Activated CD4-positive, alpha-beta memory T cell treated with anti-CD3 and anti-CD28 coated beads for 36 hours (primary cell): ENCODE measurements at places on chromosomes 4 and X. TPM values are rescaled to one million over a fixed set of nuclear protein-coding genes. Genes with fewer than 3 reads are reported as not detected.

DNA sequence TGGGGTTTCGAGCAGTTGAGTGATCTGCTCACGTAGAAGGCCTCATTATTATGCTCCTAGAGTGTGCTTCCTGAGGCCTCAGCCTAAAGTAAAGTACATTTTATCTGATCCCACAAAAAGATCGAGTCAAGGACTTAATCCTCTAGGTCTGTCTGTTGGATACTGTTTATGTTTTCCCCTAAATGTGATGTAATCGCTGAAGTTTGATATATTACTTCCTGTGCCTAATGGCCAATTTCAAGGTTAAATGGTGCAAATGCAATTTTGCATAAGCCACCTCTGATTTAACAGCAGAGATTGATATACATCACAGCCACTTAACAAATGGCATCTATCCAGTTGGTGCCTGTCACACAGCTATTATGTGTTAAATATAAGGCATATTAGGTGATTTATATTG lies 19.4 kb upstream of the SERTM2 start:
- no peak overlapping the region for H3K4me3 ChIP-seq
- no peaks in the 10 kb centered on the region for H3K4me1 ChIP-seq
- H3K36me3 ChIP-seq, result no peaks in the 10 kb centered on the region
- no peak overlapping the region for H3K27ac ChIP-seq
- no peak for DNase-seq

GRCh38 chrX:154000051-154000450 lies 19.7 kb downstream of the IRAK1 start:
- H3K27me3 ChIP-seq, result no peaks in the 10 kb centered on the region
- H3K36me3 ChIP-seq, result peaks cover 3% of the 10 kb centered on the region
- peaks cover 11% of the 10 kb centered on the region for H3K4me1 ChIP-seq
- H3K4me3 ChIP-seq, result no peak overlapping the region
- H3K27ac ChIP-seq, result no peak overlapping the region
- no peak for DNase-seq

DNA sequence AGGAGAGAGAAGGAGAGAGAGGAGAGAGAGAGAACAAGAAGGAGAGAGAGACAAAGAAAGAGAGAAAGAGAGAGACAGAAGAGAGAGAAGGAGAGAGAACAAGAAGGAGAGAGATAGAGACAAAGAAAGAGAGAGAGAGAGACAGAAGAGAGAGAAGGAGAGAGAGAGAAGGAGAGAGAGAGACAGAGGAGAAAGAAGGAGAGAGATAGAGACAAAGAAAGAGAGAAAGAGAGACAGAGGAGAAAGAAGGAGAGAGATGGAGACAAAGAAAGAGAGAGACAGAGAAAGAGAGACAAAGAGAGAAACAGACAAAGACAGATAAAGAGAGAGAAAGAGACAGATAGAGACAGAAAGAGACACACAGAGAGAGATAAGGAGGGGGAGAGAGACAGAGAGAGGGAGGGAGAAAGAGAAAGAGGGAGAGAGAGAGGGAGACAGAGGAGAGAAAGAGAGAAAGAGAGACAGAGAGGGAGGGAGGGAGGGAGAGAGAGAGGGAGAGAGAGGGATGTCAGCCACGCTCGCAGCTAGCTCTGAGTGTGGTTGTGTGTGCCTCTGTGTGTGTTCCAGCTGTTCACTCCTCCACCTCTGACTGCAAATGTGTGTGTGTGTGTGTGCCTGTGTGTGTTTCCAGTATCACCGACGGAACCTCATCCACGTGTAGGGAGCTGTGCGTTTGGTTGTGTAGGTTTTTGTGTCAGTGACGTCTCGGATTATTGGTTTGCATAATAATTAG lies 105.8 kb downstream of the CRLF2 start:
- H3K4me3 ChIP-seq, result no peak overlapping the region
- H3K4me1 ChIP-seq, result peaks cover 2% of the 10 kb centered on the region
- H3K36me3 ChIP-seq, result no peaks in the 10 kb centered on the region
- no peak for DNase-seq
- no peak overlapping the region for H3K27ac ChIP-seq

- H3K4me3 ChIP-seq, result peak overlapping the region; percentile 41
- DNase-seq, result peak; percentile 65
- no peaks in the 10 kb centered on the region for H3K27me3 ChIP-seq
- peak overlapping the region; percentile 86 for H3K27ac ChIP-seq
These were observed 22.4 kb upstream of the HPSE start for GRCh38 chr4:83356899-83357661.

- DNase-seq, result no peak
- no peak overlapping the region for H3K27ac ChIP-seq
- no peaks in the 10 kb centered on the region for H3K36me3 ChIP-seq
These were observed 209.2 kb downstream of the TECRL start for GRCh38 chr4:64200001-64200555.

The TEX13D gene
- total RNA-seq, result 0.10 TPM

- no peaks in the 10 kb centered on the region for H3K4me1 ChIP-seq
- no peak overlapping the region for H3K4me3 ChIP-seq
- H3K27me3 ChIP-seq, result no peaks in the 10 kb centered on the region
- H3K27ac ChIP-seq, result no peak overlapping the region
These were observed 204.8 kb downstream of the TRAM1L1 start for GRCh38 chr4:116880625-116881024.

- peak overlapping the region; percentile 66 for H3K27ac ChIP-seq
- DNase-seq, result peak; percentile 74
- no peaks in the 10 kb centered on the region for H3K36me3 ChIP-seq
- no peak overlapping the region for H3K4me3 ChIP-seq
- no peaks in the 10 kb centered on the region for H3K27me3 ChIP-seq
These were observed 32.4 kb upstream of the RBPJ start for GRCh38 chr4:26288355-26288909.

DNA sequence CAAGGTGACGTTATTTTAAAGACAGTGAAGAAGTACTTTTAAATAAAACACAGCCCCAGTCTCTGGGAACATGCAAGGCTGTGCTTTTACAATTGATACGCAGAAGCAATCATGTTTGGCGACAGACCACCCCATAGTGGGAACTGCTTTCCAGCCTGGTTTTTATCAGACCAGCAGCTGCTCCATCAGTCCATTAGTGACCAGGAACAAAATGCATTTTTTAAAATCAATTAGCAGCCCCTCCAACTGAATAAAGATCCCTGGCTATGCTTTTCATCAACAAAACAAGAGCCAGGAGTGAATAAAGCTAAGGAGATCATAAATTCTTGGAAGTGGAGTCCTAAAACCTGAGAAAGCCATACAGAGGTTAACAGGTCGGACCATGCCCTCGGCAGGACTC lies 153.0 kb upstream of the TENM3 start:
- no peak for DNase-seq
- no peaks in the 10 kb centered on the region for H3K36me3 ChIP-seq
- no peak overlapping the region for H3K27ac ChIP-seq
- no peak overlapping the region for H3K4me3 ChIP-seq
- no peaks in the 10 kb centered on the region for H3K27me3 ChIP-seq
- H3K4me1 ChIP-seq, result no peaks in the 10 kb centered on the region

- H3K36me3 ChIP-seq, result no peaks in the 10 kb centered on the region
- H3K4me1 ChIP-seq, result peaks cover 8% of the 10 kb centered on the region
- H3K27ac ChIP-seq, result no peak overlapping the region
- no peak for DNase-seq
- H3K4me3 ChIP-seq, result no peak overlapping the region
- H3K27me3 ChIP-seq, result peaks cover 4% of the 10 kb centered on the region
These were observed 7.1 kb downstream of the SLC49A3 start for GRCh38 chr4:681736-682451.

The HERC3 gene
- 29.0 TPM for total RNA-seq

DNA sequence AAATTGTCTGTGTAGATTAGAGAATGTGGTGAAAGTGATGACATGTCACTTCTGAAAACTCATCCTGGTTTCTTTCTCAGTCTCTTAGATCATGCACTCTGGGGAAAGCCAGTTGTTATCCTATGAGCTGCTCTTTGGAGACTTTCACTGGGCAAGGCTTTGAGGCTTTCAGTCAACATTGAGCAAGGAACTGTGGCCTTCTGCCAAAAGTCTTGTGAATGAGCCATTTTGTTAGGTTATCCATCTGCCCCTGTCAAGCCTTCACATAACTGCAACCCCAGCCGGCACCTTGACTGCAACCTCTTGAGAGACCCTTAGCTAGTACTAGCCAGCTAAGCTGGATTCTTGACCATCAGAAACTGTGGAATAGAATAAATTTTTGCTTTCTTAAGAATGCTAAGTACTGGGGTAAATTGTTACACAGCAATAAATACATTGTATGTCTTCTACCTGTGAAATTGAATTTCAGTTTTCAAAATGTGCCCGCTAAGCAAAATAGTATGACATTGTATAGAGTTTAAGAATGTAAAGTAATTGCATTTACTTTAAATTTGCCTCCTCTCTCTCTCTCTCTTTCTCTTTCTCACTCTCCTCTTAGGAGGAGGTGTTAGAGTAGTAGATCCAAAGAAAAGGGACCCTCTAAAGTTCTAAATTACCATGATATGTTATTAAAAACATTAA lies 1273.0 kb downstream of the RAPGEF2 start:
- H3K27ac ChIP-seq, result no peak overlapping the region
- DNase-seq, result no peak
- no peak overlapping the region for H3K4me3 ChIP-seq

- no peak overlapping the region for H3K4me3 ChIP-seq
- DNase-seq, result no peak
- peaks cover 3% of the 10 kb centered on the region for H3K27me3 ChIP-seq
- peaks cover 5% of the 10 kb centered on the region for H3K4me1 ChIP-seq
These were observed 37.9 kb downstream of the UNC5C start for GRCh38 chr4:95510877-95511276.

The SPACA5 gene
- total RNA-seq, result not detected

DNA sequence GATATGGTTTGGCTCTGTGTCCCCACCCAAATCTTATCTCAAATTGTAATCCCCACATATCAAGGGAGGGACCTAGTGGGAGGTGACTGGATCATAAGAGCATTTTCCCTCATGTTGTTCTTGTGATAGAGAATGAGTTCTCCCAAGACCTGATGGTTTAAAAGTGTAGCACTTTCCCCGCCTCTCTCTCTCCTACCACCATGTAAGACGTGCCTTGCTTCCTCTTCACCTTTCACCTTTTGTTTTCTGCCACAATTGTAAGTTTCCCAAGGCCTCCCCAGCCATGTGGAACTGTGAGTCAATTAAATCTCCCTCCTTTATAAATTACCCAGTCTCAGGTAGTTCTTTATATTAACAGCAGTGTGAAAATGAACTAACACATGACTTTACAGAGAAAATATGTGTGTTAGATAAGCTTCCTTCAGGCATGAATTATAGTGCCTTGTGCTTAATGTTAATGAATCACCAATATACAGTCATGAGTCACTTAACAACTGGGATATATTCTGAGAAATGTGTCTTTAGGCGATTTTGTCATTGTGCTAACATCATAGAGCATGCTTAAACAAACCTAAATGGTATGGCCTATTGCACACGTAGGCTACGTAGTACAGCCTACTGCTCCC lies 37.9 kb downstream of the PDGFC start:
- no peak overlapping the region for H3K4me3 ChIP-seq
- H3K27me3 ChIP-seq, result no peaks in the 10 kb centered on the region
- H3K36me3 ChIP-seq, result no peaks in the 10 kb centered on the region

DNA sequence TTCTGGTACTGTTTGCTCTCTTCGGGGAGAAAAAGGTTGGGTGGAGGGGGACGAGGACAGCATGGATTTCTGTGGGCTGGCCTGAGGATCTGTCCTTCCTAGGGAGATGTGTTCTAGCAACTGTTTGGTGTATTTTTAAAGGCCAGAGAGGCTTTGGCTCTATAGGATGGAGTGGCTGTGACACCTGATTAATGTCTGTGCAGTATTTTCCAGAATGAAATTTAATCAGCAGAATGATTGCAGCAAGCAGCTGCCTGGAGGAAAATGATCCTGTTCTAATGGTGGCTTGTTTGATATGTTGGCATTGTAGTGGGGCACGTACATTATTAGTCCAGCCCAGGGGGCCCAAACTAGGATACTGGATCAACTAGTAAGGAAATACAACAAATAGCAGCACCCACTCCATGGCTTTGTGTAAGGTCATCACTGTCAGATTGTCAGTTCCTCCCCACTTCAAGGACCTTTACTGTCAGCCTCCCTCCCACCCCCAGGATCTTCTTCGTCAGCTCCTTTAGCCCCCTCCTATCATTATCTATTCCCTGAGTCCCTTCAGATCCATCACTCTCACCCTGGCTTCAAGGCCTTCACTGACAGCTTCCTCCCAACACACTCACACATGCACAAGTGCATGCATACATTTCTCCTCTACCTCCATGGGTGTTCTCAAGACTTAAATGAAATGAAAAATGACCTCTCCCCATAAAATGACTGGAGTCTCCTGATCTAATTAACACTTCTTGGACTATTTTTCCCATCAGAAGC lies 10.4 kb upstream of the TMEM255A start:
- no peak overlapping the region for H3K27ac ChIP-seq
- H3K27me3 ChIP-seq, result no peaks in the 10 kb centered on the region
- no peak for DNase-seq
- H3K4me3 ChIP-seq, result no peak overlapping the region

The ADH1C gene
- not detected for total RNA-seq

The TRPC5OS gene
- not detected for total RNA-seq

GRCh38 chr4:132003593-132003992 lies 1145.5 kb upstream of the PCDH10 start:
- no peaks in the 10 kb centered on the region for H3K36me3 ChIP-seq
- H3K27ac ChIP-seq, result no peak overlapping the region
- H3K27me3 ChIP-seq, result no peaks in the 10 kb centered on the region
- no peak for DNase-seq

DNA sequence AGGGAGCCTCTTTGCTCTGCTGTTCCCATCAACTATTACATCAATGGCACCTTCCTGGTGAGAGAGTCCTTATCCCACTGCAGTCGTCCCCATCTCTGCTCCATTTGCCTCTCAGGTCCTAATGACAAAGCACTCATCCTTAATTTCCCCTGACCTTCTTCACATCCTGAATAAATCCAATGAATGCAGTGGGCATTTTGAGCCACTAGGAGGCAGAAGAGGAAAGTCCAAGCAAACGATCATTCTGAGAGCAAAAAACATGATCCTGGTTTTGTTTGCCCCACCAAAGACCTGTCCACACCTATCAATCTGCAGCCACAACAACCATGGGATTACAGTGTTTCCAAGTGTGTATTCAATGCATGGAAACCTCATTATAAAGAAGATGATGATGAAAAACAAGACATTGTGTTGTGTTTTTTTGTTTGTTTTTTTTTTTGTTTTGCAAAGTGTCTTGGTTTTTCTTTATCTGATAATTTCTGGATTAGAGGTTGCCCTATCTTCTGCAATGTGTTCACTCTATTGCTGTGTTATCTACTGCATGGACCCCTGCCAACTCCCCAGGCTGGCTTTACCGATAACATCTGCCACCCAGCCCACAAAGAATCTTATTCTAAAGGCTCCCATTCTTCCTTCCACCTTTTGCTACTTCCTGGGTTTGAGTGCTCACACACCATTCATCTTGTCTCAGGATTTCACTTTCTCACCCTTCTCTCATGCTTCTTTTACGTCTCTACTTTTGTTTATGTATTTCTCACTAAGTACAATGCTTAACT lies 207.2 kb downstream of the NLGN4X start:
- no peaks in the 10 kb centered on the region for H3K27me3 ChIP-seq
- peak; percentile 11 for DNase-seq
- H3K36me3 ChIP-seq, result no peaks in the 10 kb centered on the region
- H3K4me1 ChIP-seq, result no peaks in the 10 kb centered on the region

The EXOC1L gene
- total RNA-seq, result not detected

- no peaks in the 10 kb centered on the region for H3K4me1 ChIP-seq
- no peak overlapping the region for H3K4me3 ChIP-seq
- no peak for DNase-seq
- H3K27me3 ChIP-seq, result no peaks in the 10 kb centered on the region
- H3K36me3 ChIP-seq, result no peaks in the 10 kb centered on the region
- no peak overlapping the region for H3K27ac ChIP-seq
These were observed 13.7 kb upstream of the XAGE2 start for GRCh38 chrX:52355108-52355507.

The GC gene
- not detected for total RNA-seq
